Activated CD8-positive, alpha-beta T cell treated with anti-CD3 and anti-CD28 coated beads for 36 hours (primary cell): ENCODE measurements at places on chromosomes 6 and 20. TPM values are rescaled to one million over a fixed set of nuclear protein-coding genes. Genes with fewer than 3 reads are reported as not detected.

DNA sequence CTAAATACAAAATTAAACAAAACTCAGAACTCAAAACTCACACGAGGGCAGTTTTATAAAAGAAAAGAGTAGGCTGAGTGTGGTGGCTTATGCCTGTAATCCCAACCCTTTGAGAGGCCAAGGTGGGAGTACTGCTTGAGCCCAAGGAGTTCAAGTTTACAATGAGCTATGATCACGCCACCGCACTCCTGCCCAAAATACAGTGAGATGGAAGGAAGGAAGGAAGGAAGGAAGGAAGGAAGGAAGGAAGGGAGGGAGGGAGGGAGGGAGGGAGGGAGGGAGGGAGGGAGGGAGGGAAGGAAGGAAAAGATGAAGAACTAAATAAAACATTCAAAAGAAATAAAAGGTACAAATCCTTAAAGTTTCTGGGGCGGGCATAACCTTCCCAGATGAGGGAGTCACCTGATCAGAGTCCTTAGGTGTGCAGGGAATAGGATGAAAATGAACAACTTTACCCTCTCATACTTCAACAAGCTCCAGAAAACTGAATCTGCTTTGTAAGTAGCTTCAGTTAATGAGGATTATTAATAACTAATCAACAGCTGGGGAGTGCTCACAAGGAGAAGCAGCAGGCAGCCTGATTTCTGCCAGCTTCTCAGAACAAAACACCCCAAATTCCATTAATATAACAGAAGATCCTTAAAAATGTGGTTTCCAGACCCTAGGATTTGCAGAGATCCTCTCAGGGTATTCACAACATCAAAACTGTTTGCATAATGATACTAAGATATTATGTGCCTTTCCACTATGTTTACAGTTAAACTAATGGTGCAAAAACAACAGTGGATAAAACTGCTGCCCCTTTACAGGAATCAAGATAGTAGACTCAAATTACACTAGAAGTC is 21.8 kb downstream of the LMBRD1 start:
- no peak for DNase-seq
- peaks cover 53% of the 10 kb centered on the region for H3K36me3 ChIP-seq
- peaks cover 38% of the 10 kb centered on the region for H3K4me1 ChIP-seq
- no peak overlapping the region for H3K27ac ChIP-seq
- no peaks in the 10 kb centered on the region for H3K27me3 ChIP-seq

GRCh38 chr20:44714102-44714700 is 968 bp upstream of the CCN5 start:
- H3K27me3 ChIP-seq, result no peaks in the 10 kb centered on the region
- H3K36me3 ChIP-seq, result no peaks in the 10 kb centered on the region
- H3K27ac ChIP-seq, result no peak overlapping the region

DNA sequence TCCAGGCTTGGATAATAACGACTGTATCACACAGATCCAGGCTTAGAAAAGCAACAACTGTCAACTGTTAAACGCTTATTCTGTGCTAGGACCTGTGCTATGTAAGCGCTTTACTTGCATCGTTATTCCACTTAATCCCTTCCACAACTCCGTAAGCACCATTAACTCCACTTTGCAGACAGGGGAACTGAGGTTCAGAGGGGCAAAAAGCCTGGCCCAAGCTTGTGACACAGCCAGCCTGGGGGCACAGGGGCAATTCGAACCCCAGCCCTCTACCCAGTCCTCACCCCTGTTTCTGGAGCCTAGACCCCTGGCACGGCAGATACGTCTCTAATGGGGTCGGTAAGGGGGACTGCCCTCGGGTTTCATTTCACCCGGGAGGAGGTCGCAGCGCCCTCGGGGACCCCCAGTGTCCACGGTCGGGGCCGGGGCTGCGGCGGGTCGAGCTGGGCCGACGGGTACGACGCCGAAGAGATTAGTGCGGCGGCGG is 411 bp downstream of the DSN1 start:
- peak overlapping the region; percentile 92 for H3K4me3 ChIP-seq
- peak overlapping the region; percentile 99 for H3K27ac ChIP-seq
- DNase-seq, result no peak
- H3K36me3 ChIP-seq, result peaks cover 6% of the 10 kb centered on the region
- no peaks in the 10 kb centered on the region for H3K27me3 ChIP-seq
- peaks cover 10% of the 10 kb centered on the region for H3K4me1 ChIP-seq

DNA sequence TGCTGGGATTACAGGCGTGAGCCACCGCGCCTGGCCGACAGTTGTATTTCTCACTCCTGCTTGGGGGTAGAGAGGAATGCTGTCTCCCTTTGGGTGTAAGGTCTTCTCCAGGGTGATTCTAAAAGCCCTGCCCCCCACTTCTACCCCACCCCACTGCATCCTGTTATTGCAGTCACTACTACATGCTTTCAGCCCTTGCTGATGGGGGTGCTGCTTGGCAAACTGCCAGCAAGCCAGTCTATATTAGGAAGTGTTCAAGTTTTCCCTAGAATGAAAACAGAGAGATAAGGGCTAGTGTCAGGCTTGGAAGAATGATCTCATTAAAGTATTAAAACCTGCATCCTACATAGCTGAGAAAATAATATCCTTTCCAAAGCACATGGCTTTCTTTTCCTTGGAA is 31.3 kb downstream of the TTI1 start:
- peak; percentile 7 for DNase-seq
- H3K27ac ChIP-seq, result no peak overlapping the region
- H3K36me3 ChIP-seq, result peaks cover 48% of the 10 kb centered on the region
- peaks cover 21% of the 10 kb centered on the region for H3K4me1 ChIP-seq
- H3K4me3 ChIP-seq, result no peak overlapping the region

The ZNF451 gene
- total RNA-seq, result 46.8 TPM

The RALY gene
- 153 TPM for total RNA-seq

The CAP2 gene
- not detected for total RNA-seq
